Stimulated activated CD8-positive, alpha-beta memory T cell treated with anti-CD3 and anti-CD28 coated beads, Interleukin-2, amount 100 ng/mL, for 1 hour (primary cell): ENCODE measurements at places on chromosomes 2 and 18.

- DNase-seq, result no peak
Observed at GRCh38 chr2:59449274-59449673, 1104.2 kb downstream of the BCL11A start.

- no peak for DNase-seq
Observed at GRCh38 chr2:188523919-188524318, 232.2 kb downstream of the GULP1 start.

- DNase-seq, result no peak
Observed at GRCh38 chr2:229407170-229407569, 136.1 kb upstream of the PID1 start.

DNA sequence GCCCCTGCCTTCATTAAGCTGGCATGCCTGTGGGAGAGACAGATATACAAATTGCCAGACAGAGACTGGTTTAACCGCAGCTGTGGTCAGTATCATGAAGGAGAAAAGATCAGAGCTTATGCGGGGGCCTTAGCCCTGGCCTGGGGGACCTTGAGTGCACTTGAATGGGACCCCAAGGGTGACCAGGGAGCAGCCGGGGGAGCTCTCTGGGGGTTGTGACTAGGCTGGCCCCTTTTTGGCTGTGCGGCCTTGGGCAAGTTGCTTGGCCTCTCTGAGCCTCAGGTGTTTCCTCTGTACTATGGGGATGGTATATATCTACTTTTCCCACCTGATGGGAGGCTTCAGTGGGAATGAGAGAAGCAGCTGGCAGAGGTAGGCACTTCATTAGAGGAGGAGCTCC, 35.7 kb downstream of the INHBB start:
- DNase-seq, result no peak

DNA sequence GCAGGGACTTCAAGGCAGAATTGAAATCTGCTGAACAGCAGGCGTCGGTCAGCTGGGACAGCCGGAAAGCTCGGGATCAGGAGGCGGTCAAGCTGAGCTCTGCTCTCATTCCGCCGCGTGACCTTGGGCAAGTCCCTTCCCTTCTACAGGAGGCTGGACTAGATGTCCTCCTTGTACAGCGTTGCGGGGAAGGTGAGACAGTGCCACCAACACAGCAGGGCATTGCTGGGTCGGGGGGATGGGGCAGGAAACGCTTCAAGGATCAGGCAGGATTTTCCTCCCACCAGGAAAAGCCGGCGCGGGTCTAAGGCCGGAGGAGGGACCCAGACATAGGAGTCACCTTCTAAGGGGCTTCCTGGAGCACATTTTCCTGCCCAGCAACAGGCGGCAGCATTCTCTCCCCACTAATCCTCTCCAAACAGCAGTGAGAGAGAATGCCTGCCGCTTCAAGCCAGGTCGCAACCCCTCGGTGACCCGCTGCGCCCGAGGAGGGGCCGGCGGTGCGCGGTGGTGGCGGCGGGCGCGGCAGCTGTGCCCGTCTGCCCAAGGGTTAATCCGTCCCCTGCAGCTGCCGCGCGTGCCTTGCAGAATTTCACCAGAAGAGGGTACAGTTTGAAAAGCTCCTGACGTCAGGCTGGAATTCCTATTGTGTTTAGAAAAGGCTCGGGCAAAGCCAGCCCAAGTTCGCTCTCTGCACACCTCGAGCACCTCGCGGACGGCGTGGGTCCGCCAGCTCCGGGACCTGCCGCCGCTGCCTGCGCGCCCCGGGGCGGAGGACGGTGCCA, at the start of gene KCNF1:
Gene KCNF1, plus strand, starts transcription at position 644 of the 785 bp plus-strand sequence. CDS start 493 bp downstream, outside the sequence.
- DNase-seq, result no peak

DNA sequence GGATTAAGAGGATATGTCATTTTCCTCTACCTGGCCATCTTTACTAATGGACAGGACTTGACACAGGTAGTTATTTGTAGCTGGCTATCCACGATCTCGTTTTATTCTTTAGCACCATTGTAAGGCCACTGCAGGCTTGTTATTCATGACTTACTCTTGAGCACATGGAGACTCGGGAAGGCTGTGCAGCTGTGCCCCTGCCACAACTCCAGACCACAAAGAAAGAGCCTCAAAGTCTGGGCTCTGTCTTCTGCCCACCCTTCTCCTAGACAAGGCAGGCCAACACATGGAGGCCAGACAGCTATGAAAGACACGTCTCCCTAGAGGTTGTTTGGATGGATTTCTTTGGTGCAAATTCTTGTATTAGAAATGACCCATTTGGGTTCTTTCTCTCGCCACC, 133.8 kb downstream of the NAPG start:
- no peak for DNase-seq

- no peak for DNase-seq
Observed at GRCh38 chr18:59006461-59007067, 133.1 kb upstream of the SEC11C start.

GRCh38 chr18:323253-323622, 55.4 kb upstream of the THOC1 start:
- DNase-seq, result no peak

GRCh38 chr2:235727891-235728799, 234.3 kb downstream of the AGAP1 start:
- no peak for DNase-seq

- DNase-seq, result no peak
Observed at GRCh38 chr2:105052773-105053172, 14.9 kb downstream of the MRPS9 start.

GRCh38 chr2:164368896-164369295, 252.4 kb downstream of the GRB14 start:
- no peak for DNase-seq

DNA sequence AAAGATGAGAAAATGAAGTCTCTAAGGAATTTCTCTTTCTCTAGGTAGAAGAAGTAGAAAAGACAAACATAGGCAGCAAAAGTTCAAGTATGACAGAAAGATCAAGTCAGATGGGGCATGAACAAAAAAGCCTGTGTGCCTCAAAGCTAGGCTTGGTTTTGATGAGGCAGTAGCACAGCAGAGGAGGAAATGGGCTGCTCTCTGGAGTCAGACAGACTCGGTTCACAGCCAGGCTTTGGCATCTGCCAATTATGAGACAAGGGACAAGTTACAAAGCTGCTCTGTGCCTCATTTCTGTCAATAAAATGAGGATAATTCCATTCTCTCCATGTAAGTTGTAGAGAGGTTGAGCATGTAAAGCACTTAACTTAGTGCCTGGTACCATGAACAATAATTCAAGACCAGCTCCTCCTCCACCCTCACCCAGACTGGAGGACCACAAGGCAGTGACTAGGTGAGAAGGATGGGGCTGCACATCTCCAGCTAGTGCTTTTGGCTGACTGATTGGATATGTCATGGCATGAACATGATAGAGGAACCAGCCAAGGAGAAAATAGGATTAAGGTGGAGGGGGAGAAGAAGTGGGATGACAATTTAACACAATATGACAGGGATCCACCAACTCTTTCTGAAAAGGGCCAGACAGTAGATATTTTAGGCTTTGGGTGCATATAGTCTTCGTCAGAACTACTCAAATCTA, 84.6 kb downstream of the TMEM163 start:
- no peak for DNase-seq

- DNase-seq, result no peak
Observed at GRCh38 chr18:74715865-74716712, 118.4 kb downstream of the ZNF407 start.

DNA sequence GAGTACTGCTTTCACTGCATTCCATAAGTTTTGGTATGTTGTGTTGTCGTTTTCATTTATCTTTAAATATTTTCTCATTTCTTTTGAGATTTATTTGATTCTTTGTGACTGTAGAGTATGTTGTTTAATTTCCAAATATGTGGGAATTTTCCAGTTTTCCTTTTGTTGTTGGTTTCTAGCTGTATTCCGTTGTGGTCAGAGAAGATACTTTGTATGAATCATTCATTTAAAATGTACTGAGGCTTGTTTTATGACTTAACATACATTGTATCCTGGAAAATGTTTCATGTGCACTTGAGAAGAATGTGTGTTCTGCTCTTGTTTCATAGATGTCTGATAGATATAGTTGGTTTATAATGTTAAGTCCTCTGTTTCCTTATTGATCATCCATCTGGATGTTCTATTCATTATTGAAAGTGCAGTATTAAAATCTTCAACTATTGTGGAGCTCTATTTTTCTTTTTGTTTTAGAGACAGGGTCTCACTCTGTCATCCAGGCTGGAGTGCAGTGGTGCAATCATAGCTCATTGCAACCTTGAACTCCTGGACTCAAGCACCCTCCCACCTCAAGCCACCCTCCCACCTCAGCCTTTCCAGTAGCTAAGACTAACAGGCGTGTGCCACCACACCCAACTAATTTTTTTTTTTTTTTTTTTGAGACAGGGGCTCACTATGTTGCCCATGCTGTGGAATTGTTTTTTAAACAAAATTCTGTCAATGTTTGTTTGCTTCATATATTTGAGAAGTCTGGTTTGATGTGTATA, 96.8 kb downstream of the TAF4B start:
- DNase-seq, result no peak

DNA sequence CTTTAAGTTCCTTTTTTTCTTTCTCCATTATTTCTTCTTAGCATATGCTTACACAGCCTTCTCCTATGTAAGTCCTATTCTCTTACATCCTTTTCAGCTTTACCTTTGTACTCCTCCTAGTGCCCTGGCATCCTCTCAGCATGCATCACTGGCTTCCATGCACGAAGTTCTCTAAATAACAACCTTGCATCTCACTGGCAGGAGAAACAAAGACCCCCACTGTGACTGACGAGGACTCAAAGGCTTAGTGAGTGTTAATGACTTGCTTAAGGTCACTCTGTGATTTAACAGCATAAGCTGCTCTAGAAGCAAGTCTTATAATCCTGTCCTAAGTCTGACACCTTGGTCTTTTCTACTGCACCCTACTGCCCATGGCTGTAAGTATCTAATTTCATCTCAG, 1236.0 kb upstream of the CELF4 start:
- DNase-seq, result no peak

GRCh38 chr2:159712929-159713420, 669 bp downstream of the MARCHF7 start:
- DNase-seq, result no peak

GRCh38 chr2:125842041-125842440, 813.9 kb upstream of the GYPC start:
- DNase-seq, result no peak

DNA sequence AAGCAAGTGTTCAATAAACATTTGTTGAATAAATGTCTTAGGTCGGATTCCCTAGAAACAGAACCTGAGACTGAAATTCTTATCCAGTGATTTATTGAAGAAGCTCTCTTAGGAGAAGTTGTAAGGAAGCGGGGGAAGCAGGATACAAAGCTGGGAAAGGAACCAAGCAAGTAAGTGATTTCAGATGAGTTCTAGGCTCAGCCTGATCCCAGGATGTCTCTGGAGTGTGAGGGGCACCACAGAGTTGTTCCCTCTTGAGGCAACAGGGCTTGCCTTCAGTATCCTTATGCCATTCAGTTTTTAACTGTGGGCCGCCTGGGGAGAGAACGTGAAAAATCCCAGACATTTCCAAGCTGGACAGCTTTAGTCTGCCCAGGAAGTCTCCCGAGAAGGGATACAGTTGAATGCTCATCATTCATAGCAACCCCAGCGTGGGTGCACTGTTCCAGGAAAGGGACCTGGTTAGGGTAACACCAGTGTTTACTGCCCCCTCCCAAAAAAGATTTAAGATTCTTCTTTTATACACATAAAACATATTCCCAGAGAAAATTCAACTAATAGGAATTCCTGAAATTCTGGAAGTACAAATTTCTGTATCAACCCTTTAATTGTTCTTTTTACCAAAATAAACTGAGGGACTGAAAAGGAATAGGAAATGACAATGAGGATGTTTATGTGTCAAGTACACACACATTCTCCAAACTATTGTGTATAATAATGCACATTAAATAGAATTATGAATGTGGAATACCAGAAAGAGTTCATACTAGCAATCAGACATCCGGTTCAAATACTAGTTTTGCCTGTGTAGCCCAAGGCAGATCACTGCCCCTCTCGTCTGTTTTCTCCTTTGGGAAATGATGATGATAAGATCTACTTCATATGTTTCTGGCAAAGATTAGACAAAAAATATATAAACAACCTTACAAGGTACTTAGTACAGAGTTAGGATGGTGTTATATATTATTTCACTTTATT, 592.1 kb upstream of the CDH2 start:
- DNase-seq, result no peak

- no peak for DNase-seq
Observed at GRCh38 chr2:240400371-240401161, 34.9 kb upstream of the GPC1 start.

GRCh38 chr2:188176620-188177019, 115.1 kb upstream of the GULP1 start:
- DNase-seq, result no peak

DNA sequence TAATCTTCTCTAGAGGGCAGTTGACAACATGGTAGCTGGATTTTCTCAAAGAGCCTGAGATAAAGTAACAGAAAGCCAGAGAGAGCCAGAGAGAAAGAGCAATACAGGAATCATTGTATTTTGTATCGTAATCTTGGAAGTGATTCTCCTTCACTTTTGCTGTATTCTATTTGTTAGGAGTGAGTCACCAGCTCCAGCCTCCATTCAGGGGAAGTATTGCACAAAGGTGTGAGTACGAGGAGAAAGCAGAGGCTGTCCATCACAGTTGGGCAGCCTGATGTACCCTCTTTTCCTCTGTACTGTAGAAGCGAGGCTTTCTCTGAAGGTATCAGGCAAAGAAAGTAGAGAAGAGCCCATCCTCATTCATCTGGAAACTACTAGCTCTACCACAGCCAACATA, 176.8 kb downstream of the KCNS3 start:
- no peak for DNase-seq
